ENCODE measurements at places on chromosomes 3 and 15. TPM values are rescaled to one million over a fixed set of nuclear protein-coding genes. Genes with fewer than 3 reads are reported as not detected.

GRCh38 chr3:31472479-31473390 is 60.0 kb upstream of the STT3B start:
- no peak for DNase-seq

DNA sequence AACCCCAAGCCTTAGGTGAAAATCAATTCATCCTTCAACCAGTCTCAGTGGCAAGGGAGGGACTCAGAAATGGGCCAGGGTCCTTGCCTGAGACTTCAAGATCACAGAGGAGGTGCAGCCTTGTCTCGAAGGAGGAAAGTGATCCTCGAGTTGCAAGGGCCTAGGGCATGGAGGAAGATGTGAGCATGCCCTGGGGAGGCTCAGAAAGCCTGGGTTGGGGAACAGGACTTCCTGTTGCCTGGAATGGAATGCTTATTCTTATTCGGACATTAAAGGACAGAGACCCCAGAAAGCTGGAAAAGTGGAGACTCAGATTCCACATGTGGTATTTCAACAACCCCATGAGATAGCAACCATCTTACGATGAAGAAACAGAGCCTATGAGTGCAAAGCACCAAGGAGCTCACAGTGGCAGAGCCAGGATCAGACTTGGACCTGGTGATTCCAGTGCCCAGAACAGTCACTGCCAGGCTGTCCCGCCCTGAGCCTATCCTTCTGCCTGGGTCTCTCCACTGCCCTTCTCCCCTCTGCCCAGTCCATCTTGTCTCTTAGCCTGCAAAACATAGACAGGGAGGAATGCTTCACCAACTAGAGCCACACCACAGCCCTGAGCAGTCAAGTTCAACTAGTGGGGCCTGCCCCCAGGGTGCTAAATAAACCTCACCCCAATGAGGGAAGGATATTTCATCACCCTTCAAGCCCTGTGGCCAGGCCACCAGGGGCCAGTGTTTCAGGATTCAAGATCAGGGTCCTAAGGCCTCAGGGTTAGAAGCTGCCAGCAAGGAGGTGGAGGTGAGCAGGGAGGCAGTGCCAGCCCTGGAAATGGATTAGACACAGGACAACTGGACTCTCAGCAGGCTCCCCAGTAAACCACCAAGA is 21.9 kb downstream of the DAPK2 start:
- DNase-seq: no peak

PLA2G4D gene
- total RNA-seq: not detected

- no peak for DNase-seq
Observed at GRCh38 chr3:139465636-139466035, 10.7 kb downstream of the RBP2 start.

DNA sequence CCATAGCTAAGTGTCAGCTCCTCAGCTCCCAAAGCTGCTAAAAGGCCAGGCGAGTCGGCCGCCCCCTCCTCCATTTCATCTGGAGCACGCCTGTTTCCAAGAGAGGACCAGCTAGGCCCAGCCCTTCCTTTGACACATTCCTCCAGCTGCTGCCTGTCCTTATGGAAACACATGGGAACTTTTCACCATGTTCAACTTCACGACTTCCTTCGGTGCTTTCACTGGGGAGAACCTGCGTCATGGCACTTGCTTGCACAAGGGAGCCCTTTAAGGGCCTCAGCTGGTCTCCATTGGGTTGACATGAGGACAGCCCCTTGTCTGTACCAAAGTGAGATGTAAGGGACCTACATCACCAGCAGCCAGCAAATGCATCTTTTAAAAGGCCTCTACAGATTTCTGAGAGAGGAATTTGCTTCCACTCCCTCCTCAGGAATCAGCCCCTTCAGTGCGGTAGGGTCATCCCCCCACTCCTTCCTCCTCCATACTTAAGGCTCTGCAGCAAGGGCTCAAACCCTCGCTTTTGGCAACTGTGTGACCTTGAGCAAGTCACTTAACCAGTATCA is 2.1 kb downstream of the MAGI1 start:
- no peak for DNase-seq

DNA sequence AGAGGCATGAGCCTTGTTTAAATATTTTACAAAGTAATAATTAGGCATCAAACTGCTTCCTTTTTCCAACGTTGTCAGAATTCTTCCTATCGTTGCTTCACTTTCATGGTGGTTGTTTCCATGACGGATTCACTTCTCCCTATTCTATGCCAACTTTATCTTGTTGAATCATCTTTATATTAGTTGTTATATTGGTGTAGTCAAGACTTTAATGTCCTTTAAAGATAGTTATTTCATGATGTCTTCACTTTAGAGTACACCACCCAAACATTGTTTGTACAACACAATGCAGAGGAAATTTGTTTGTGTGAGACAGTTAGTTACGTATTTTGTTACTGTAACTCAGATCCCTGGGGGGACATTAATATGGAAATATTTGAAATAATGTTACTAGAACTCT is 61.9 kb downstream of the CRYBG3 start:
- DNase-seq: no peak

DNA sequence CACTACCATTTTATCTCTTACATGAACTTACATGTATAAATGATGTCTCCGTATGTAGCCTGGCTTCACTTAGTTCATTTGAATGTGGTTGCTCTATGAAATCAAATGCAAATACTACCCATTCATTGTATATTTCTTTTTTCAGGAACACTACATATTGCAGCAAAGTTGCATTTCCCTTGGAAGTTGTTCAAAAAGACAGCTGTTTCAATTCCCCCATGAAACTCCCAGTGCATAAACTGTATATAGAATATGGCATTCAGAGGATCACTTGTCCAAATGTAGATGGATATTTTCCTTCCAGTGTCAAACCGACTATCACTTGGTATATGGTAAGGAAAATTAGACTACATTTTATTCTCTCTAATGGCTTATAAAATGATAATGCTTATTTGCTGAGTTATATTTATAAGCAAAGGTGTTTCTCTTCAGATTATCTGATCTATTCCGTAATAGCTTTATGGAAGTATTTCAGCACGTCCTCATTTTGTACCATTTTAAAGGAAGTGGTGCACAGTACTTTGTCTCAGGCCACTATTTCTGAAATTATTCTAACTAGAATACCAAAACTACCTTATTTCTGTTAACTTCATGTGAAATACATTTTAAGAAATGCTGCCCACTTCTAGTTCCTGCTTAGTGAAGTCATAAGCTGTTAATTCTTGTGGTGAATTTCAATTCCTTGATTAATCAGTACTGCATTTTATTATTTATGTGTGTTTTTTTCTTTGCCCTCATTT is 95.1 kb downstream of the IL1RAP start:
- DNase-seq: no peak

SUSD5 gene
- total RNA-seq: 0.78 TPM
